ENCODE measurements at places on chromosomes 6 and 20. TPM values are rescaled to one million over a fixed set of nuclear protein-coding genes. Genes with fewer than 3 reads are reported as not detected.
A peak's percentile ranks its signal among the peaks of the same experiment; 100 is the strongest.

Gene DLL1
- total RNA-seq = 6.6 TPM

DNA sequence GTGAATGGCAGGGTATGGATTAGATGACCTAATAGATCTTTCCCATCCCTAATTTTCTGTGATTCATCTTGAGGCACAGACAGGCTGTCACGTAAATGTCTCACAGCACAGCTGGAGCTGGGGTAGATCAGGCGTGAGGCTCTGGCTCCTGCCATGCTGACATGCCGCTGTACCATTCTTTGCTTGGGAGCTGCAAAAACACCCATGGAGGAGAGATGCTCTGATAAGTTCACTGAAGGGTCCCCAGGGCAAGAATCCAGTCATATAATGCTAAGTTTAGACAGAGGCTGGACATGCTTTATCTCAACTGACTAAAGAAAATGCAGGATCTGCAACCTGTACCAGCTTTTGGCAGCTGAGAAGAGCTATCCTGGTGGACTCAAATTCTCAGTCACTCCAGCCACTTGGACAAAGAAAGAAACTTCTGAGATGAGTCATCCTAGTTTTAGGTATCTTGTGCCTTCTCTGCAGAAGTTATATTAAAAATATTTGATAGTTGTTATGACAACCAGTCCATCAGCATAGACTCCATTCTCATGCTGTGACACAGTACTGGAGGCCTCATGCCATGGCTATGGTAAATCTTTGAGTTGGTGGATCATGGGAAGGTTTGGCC lies 185.1 kb upstream of the RAB32 start:
- H3K27me3 ChIP-seq = no peaks in the 10 kb centered on the region
- H3K4me3 ChIP-seq = no peak overlapping the region
- H3K36me3 ChIP-seq = no peaks in the 10 kb centered on the region
- no peak overlapping the region for H3K27ac ChIP-seq
- DNase-seq = no peak
- no peaks in the 10 kb centered on the region for H3K4me1 ChIP-seq

- no peaks in the 10 kb centered on the region for H3K27me3 ChIP-seq
- peak; percentile 50 for DNase-seq
- H3K4me3 ChIP-seq = no peak overlapping the region
- H3K27ac ChIP-seq = no peak overlapping the region
Measured at GRCh38 chr20:53080969-53081871, 109.1 kb downstream of the TSHZ2 start.

DNA sequence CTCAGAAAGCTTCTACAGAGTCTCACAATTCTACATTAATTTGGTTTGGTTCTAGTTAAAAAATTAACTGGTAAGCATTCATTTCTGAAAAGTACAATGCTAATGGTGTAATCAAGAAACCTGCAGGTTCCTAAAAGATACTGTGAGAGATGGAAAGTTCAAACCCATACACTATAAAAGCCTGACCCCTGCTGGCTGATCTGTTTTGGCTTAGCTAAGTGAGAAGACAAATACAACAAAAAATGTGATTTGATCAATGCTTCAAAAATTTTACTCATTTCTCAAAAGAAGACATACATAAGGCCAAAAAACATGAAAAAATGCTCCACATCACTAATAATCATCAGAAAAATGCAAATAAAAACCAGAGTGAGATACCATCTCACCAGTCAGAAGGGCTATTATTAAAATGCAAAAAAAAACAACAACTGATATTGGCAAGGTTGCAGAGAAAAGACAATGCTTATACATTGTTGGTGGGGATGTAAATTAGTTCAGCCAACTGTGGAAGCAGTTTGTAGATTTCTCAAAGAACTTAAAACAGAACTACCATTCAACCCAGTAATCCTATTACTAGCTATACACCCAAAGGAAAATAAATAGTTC lies 102.8 kb downstream of the MOXD1 start:
- no peaks in the 10 kb centered on the region for H3K4me1 ChIP-seq
- peak; percentile 39 for DNase-seq
- H3K4me3 ChIP-seq = no peak overlapping the region
- no peaks in the 10 kb centered on the region for H3K36me3 ChIP-seq

DNA sequence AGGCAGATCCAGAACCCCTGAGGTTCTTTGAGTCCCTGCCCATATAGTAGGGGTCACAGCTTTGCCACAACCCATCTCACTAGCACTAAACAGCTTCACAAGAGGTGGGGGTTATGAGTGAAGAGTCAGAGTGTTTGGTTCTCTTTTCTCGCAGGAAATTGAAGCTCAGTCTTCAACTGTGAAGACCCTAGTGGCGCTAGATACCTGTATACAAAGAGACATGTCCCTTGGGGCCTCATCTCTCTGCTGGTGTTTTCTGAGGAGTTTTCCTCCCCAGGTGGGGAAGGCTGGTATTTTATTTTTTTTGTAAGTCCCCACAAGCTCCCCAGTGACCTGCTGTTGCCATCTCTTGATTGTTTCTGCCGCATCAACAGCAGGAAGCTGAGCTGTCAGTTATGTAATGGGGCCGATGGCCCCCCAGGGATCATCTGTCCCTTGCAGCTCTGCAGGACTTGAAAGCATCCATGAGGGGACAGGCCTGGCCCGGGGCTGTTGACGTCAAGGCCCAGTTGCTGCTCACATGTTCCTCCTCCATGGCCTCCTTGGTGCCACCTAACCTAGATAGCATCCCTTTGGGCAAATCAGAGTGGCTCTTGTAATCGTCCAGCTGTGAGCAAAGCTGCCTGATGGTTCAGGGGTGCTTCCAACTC lies 23.1 kb downstream of the STK35 start:
- H3K36me3 ChIP-seq = no peaks in the 10 kb centered on the region
- no peaks in the 10 kb centered on the region for H3K4me1 ChIP-seq
- H3K27me3 ChIP-seq = no peaks in the 10 kb centered on the region
- no peak overlapping the region for H3K4me3 ChIP-seq
- H3K27ac ChIP-seq = no peak overlapping the region

Gene NKAIN4
- 2.7 TPM for total RNA-seq

DNA sequence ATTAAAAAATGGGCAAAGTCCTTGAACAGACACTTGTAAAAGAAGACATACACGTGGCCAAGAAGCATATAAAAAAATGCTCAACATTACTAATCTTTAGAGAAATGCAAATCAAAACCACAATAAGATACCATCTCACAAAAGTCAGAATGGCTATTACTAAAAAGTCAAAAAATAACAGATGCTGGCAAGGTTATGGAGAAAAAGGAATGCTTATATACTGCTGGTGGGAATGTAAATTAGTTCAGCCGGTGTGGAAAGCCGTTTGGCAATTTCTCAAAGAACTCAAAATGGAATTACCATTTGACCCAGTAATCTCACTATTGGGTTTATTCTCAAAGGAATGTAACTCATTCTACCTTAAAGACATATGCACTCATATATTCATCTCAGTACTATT lies 166.6 kb downstream of the KHDC1L start:
- DNase-seq = no peak
- H3K27me3 ChIP-seq = no peaks in the 10 kb centered on the region
- no peak overlapping the region for H3K27ac ChIP-seq
- no peak overlapping the region for H3K4me3 ChIP-seq
- peaks cover 13% of the 10 kb centered on the region for H3K4me1 ChIP-seq

Gene ADAM33
- 0.12 TPM for total RNA-seq

DNA sequence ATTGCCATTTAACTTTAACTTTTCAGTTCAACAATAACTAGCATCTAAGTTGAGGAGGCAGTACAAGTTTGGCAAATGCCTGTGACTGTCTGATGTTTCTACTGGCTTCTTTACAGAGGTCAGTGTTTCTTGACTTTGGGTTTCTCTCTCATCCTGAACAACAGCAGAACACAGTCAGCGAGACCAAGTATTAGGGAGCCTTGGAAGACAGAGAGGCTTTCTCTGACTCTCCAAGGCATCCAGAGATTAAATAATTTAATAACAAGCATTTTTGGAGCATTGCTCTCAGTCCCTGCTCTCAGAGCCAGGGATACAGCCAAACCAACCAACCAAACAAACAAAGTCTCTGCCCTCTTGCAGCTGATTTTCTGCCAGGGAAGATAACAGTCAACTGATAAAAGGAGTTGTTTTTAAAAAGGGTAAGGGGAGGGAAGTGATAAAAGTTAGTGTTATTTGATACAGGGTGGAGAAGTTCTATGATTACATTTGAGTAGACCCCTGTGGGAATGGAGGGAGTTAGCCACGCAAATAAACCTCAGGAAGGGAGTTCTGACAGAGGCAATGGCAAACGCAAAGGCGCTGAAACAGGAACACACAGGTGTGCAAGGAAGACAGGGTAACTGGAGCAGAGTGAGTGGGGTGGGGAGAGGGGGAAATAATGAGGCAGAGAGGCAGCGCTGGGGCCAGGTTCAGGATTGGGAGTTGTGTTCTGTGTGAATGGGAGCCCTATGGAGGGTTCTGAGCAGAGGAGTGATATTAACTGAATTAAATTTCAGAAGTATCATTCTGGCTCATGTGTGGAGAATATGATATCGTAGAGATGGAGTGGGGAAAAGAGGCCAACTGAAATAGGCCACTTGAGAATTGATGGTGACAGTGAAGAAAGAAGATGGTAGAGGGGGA lies 55.2 kb downstream of the SEL1L2 start:
- DNase-seq = no peak
- H3K27me3 ChIP-seq = no peaks in the 10 kb centered on the region
- H3K4me1 ChIP-seq = no peaks in the 10 kb centered on the region
- H3K36me3 ChIP-seq = no peaks in the 10 kb centered on the region
- H3K4me3 ChIP-seq = no peak overlapping the region
